ENCODE measurements at places on chromosomes 16 and 17.
A peak's percentile ranks its signal among the peaks of the same experiment; 100 is the strongest.

DNA sequence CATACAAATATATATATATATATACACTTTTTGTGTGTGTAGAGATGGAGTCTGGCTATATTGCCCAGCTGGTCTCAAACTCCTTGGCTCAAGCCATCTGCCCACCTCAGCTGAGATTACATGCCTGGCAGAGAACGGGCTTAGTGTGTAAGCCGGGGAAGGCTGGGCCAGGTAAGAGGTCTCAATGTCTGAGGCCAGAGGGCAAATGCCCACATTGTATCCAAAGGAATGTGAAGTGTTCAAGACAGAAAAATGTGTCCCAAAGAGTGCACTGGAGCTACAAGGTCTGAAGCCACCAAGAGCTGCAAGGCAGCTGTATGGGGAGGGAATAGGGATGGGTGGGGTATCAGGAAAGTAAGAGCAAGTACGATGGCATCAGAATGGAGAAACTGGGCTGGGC, 8.8 kb downstream of the CD2BP2 start:
- DNase-seq: no peak

GRCh38 chr16:31286421-31287032, 26.8 kb downstream of the ITGAM start:
- no peak for DNase-seq

GRCh38 chr17:69503711-69504110, 89.2 kb downstream of the MAP2K6 start:
- DNase-seq: no peak

- DNase-seq: no peak
Observed at GRCh38 chr17:45376171-45377005, 56.3 kb downstream of the ARHGAP27 start.

- DNase-seq: peak; percentile 82
Observed at GRCh38 chr17:1365445-1366039, 34.5 kb downstream of the YWHAE start.

GRCh38 chr17:72146371-72146770, 25.6 kb downstream of the SOX9 start:
- DNase-seq: no peak

- DNase-seq: peak; percentile 32
Observed at GRCh38 chr17:20997711-20998570, 44.9 kb downstream of the USP22 start.

DNA sequence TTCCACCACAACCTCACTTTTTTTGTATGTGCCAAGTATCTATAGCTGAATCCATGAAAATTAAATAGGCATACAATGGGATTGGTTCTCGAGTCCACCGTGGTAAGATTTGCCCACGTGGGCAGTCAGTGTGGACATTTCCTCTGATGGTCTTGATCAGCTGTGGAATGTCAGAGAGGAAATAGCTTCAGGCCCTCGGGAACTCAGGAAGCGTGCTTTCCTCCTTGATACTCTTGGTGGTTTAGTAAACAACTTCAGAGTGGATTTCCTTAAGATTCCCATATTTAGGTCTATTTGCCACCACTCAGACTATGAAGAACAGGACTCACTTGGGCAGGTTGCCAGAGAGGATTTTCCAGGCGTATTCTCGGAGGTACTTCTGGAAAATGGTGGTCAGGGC, 152.5 kb downstream of the VPS53 start:
- DNase-seq: peak; percentile 41

GRCh38 chr17:2050300-2051060, 4.4 kb upstream of the HIC1 start:
- peak; percentile 82 for DNase-seq

GRCh38 chr17:83067071-83067717, 12.2 kb upstream of the METRNL start:
- no peak for DNase-seq

DNA sequence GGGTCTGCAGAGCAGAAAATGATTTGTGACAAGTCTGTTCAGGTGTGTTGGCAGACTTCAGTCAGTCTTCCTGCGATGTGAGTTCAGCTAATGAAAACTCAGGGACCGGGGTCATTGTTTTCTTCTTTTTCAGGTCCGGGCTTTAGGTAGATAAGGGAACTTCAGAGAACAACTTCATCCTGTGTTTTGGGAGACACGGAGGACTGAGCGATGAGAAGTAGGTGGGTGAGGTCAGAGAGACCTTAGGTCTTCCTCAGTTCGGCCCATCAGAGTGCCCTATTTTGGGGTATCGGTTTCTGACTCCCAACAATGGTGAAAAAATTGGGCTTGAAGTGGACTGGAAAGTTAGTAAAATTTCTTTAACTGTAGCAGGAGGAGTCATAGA, 88.9 kb upstream of the ATF7IP2 start:
- no peak for DNase-seq

DNA sequence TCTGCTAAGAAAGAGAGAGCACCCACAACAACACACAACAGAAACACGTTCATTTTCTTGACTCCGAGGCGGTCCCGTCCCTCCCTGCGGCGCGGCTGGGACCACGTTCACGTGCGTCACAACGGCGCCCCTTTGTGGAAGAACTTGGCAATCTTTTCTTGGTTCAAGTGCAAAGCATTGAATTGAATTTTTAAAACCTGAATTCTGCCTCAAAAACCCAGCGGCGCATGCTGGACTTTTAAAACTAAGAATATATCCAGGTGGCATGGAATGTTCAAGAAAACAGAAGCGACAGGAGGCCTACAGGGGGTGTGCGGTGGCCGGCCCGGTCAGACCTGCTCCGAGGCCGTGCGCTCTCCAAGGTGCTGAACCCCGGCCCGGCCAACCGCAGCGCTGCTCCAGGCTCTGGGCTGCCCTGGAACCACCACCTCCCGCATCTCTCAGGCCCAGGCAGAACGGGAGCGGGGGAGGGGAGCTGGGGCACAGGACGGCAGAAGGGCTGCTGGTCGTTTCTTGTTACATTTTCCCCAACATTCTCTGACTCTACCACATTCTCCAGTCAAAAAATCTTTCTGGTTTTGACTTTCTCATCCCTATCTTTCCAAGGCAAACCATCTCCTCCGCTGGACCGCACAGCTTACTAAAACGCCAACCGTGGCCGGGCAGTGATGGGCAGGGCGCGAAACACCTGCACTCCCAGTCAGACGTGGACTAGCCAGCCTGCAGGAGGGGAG, 3.4 kb upstream of the HEXD start:
- peak; percentile 75 for DNase-seq

DNA sequence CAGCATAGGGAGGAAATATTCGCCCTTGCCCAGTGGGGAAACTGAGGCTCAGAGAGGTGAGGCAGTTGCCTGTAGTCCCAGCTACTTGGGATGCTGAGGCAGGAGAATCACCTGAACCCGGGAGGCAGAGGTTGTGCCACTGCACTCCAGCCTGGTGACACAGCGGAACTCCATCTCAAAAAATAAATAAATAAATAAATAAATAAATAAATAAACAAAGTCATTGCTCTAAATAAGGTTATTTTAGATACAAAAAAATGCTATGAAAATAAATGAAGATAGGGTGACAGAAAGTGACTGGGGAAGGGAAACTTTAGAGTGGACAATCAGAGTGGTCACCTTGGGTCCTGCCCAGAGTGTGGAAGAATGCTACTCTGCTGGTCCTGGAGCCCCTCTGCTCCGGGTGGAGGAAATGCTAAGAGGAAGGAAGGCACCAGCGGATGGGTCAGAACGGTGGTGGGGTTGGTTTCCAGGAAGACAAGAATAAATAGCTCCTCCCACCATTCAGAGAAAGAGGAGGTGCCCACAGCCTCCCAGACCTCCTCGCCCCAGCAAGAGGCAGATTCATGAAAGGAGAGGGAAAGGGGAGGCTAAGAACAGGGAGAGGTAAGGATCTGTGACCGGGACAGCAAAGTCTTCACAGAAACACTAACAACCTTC, 17.6 kb downstream of the TRPV3 start:
- DNase-seq: no peak

DNA sequence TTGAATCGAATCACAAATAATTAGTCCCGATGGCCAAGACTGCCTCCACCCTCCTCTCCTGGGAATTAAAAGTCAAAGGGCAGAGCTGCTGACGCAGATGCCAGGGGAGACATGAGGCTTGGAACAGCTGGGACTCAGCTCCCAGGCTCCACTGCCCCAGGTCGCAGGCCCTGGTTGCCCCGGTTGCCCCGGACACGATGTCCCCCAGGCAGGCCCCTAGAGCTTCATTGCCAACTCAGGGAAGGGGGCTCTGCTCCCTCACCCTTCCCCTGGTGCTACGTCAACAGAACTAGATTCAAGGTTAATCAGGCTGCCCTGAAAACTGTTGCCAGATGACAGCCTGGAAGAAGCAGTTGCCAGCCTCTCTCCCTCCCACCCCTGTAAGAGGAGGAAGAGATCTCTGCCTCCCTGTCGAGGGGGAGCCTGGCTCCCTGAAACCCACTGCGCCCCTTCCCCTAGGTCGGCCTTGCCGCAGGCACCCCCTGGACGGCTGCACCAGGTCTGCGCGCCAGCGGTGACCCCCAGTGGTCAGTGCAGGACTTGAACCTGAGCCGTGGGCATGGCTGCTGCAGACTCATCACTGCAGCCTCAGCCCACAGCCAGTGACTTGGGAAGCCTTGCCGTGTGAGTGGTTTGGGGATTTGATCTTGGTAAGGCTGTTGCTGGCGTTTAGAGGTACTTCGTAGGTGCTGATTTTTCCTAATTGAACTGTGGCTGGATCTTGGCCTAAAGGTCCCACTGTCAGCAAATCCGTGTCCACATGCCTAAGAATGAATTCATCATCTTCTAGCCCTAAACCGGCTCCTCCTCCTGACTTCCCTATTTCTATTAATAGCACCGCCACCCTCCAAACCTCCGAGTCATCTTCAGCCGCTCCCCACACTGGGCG, 84.1 kb upstream of the TOB1 start:
- peak; percentile 92 for DNase-seq

- DNase-seq: peak; percentile 64
Observed at GRCh38 chr17:3935140-3935542, 18.9 kb upstream of the P2RX1 start.

- DNase-seq: no peak
Observed at GRCh38 chr16:2955438-2955778, 8.7 kb upstream of the KREMEN2 start.

DNA sequence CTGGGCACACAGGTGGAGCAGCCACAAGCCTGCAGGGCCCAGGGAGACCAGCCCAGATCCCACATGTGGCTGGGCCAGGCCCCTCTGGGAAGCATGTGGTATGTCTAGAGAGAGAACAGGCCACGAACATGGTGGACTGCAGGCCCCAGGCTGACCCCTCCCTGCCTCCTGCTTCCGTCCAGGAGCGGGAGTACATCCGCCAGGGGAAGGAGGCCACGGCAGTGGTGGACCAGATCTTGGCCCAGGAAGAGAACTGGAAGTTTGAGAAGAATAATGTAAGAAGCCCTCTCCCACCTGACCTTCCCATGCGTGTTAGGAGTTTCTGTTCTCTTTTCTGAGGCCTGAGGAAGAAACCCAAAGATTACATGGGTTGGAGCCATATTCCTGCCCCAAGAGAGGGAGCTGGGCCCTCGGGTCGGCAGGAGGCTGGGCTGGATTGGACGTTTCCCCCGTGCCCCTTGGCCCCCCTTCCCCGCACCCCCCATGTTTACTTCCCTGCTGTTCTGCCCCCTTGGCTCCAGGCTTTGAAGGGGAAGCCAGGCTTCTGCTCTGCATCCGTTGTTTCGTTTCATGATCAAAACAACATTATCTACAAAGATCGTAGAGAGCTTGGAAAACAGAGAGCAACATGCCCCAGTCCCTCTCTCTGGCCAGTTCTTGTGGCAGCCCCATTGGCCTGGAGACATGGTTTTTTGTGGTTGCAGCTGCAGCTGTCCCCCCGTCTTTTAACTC, 5.7 kb upstream of the TCAP start:
- no peak for DNase-seq

GRCh38 chr17:43068570-43069367, 43.7 kb downstream of the RND2 start:
- DNase-seq: no peak

DNA sequence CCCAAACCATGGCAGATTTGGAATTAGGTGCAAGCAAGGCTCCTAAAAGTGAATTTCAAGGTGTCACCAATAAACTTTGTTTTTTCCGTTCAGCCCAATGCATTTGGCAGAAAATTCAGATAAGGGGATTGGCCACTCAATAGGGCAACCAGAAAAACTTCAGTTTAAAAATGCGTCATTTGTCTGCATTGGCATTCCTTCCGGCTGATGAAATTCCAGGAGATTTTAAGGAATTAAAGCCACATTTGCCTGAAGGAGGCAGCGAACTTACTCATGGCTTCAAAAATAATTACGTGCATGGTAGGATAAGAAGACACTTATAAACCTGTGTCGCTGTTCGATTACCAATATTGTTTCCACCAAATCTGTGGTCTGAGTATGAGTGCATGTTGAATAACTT, 151.9 kb downstream of the SALL1 start:
- DNase-seq: peak; percentile 6

DNA sequence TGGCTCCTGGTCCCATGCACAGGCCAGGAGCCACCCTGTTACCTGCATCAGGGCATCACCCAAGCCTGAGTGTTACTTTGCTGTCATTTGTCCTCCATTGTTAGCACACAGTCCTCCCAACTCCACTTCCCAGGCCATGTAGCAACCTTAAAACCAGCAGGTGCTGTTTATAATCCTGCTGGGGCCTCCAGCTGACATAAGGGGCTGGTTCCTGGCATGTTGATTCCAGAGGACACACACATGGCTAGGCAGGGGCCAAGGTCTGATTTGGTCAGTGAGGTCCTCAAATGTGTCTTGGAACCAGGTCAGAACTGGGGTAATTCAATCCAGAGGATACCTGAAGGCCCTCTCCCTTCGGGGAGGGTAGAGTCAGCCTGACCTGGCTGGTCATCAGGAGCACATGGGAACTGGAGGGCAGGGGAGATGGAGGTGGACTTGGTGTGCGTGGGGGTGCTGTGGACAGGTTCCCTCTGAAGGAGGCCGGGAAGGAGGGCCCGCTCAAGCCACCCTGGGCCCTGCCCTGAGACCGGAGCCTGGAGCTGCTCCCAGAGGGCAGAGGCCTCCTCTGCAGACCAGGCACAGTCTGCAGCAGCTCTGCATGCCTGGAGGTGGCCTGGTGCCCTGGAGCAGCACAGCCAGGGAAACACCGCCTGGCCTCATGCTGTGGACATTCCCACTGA, 6.6 kb downstream of the ADORA2B start:
- DNase-seq: no peak

DNA sequence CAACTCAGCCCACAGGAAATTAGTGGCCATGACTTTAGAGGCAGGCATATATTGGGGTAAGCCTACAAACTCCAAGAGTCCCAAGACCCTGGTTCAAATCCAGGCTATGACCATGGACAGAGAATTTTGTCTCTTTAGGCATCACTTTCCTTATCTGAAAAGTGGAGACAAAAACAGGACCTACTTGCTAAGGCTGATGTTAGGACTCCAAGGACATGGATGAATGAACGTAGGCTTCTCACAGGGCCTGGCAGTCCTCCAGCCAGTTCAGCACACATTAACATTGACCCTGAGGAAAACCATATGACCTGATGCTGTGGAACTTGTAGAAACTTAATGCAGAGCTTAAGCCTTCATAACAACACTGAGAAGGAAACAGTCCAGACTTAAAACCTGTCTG, 1.4 kb downstream of the FKBP10 start:
- no peak for DNase-seq

DNA sequence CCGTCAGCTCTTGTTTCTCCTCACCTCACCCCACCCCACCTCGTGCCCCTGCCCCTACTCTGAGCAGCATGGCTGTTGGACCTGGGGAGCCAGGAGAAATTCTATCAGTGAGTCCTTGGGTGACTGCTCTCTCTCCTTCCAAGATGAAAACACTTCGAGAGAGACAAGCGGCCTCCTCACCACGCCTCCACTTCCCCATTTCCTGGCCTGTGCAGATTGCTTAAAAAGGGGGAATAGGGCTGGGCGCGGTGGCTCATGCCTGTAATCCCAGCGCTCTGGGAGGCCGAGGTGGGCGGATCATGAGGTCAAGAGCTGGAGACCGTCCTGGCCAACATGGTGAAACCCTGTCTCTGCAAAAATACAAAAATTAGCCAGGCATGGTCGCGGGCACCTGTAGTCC, 9.5 kb downstream of the DLX4 start:
- no peak for DNase-seq

GRCh38 chr17:71709946-71710345, 410.9 kb upstream of the SOX9 start:
- no peak for DNase-seq

Data from fibroblast of skin of scalp (primary cell).